ENCODE measurements at places on chromosomes 13 and 19. TPM values are rescaled to one million over a fixed set of nuclear protein-coding genes. Genes with fewer than 3 reads are reported as not detected.

GRCh38 chr13:98476538-98476966 lies 100.4 kb downstream of the STK24 start:
- peaks cover 25% of the 10 kb centered on the region for H3K36me3 ChIP-seq
- peak overlapping the region; percentile 96 for H3K27ac ChIP-seq
- H3K27me3 ChIP-seq, result no peaks in the 10 kb centered on the region
- peak; percentile 82 for DNase-seq
- H3K4me3 ChIP-seq, result 0 out of 2 replicates have a peak overlapping the region, but pooled peaks have one; percentile 24
- H3K4me1 ChIP-seq, result peaks cover 32% of the 10 kb centered on the region

- no peak overlapping the region for H3K4me3 ChIP-seq
- DNase-seq, result no peak
- H3K36me3 ChIP-seq, result no peaks in the 10 kb centered on the region
- H3K27me3 ChIP-seq, result peaks cover 13% of the 10 kb centered on the region
- H3K27ac ChIP-seq, result no peak overlapping the region
Observed at GRCh38 chr13:31460061-31460460, 260.3 kb downstream of the B3GLCT start.

The USP12 gene
- 28.7 TPM for total RNA-seq

The C19orf73 gene
- 0.15 TPM for total RNA-seq
